ENCODE measurements at places on chromosomes 5 and 9.

DNA sequence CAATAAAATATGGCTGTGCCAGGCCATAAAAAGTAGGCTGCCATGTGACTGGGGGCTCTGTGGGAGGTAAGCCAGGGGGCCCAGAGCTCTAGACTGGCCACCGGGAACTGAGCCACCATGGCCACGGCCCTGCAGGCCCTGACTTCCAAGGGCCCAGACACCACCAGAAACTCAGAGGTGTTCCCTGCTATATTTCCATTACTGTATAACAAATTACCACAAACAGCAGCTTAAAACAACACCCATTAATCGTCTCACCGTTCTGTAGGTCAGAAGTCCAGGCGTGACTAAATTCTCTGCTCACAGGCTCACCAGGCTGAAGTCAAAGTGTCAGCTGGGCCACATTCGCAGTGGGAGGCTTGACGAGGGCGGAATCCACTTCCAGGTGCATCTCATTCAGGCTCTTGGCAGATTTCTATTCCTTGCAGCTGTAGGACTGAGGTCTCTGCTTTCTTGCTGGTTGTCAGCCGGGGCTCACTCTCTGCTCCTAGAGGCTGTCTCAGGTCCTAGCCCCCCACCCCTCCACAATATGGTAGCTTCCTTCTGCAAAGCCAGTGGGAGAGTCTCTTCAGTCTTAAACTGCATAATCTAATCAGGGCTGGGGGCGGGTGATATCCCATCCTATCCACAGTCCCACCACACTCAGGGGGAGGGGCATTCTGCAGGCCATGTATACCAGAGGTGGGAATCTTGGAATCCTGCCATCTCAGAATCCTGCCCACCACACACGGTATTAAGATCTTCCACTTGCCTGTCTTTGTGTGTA, 125.4 kb downstream of the C5orf15 start:
- no peak for DNase-seq

- DNase-seq, result no peak
Measured at GRCh38 chr9:73170185-73170957, 18.7 kb downstream of the ANXA1 start.

DNA sequence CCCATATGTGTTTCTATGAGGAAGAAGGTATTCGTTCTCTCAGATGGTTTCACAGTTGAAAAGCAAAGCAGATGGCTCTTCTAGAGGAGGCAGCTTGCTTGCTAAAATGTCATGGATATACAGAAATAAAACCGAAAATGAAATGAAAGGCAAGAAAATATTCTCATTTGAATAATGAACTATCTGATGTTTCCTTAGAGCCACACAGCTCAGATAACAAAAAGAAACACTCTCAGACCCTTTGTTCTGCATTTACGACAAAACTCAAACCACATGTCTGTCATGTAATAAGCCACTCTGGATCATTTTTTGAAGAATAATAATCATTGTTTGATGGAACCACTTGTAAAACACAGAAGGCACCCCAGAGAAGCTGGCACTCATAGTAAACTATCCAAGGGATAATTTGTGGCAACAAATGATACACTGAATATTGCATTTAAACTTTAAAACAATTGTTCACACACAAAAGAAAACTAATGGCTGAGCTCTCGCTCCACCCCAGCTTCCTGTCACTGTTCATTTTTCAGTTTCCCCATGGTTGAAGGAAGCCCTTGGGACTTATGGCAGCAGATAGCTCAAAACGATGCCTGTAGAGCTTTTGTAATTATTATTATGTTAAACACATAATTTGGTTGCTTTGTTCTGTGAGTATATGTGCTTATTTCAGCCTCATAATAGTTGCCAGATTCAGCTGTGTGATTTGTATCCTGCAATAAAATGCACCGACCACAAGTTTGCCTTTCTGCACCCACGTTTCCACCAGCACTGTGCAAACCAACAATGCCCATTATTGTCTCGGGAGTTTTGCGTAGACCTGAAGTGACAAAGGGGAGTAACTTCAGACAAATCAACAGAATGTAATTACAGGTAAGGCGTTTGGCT, 256.0 kb downstream of the TMEM167A start:
- no peak for DNase-seq

- peak; percentile 2 for DNase-seq
Measured at GRCh38 chr9:10059044-10059443, 553.8 kb downstream of the PTPRD start.

- DNase-seq, result no peak
Measured at GRCh38 chr9:125638239-125639045, 68.6 kb downstream of the MAPKAP1 start.

GRCh38 chr5:92841604-92842155, 739.3 kb downstream of the NR2F1-AS1 start:
- DNase-seq, result no peak

DNA sequence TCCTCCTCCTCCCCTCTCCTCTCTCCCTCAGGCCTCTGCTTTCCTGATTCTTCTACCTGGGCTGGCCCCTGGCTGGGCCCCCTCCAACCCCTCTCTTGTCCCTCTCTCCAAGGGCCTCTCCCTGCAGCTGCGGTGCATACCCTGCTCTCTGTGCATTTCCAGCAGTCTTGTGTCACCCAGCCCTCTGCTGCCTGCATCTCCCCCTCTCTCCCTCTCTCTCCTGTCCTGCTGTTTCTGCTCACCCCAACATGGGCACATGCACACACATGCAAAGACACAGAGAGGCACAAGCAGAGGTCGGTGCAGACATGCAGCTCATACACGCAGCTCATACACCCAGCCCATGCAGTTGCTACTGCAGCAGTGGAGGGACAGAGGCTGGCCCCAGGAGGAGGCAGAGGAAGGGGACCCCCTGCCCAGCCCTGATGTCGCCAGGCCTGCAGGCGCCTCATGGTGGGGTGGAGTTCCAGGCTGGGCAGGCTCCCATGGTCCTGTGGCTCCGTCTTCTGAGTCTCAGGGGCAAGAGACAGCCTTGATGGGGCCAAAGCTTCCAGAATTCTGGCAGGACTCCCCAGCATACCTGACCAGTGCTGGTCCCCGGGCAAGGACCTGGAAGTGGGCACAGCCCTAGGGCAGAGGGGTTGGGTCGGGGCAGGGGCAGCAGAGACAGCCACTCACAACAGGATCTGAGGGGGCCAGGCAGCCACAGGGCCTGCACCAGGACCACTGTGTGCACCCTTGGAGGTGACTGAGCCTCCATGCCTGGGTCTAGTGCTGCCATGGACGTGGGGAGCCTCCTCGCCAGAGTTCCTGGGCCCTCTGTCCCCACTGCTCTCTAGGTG, 216.9 kb downstream of the C9orf50 start:
- no peak for DNase-seq

- DNase-seq, result no peak
Measured at GRCh38 chr5:14201325-14202045, 58.3 kb downstream of the TRIO start.

DNA sequence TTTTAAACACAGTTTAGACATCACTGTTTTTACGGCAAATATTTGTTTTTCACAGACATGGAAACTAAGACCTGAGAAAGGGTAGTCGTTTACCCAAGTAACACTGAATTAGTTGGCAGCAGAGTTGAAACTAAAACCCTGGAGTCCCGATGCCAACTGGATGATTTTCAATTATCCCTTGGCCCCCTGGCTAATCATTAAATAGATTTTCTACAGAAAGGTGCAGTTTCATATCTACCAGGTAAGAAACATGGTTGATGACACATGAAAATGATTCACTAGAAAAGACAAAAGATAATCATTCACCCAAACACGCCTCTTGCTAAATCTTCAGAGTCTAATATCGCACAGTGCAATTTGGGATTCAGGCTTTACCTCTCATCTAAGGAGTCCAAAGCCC, 136.9 kb downstream of the SEMA5A start:
- DNase-seq, result no peak

- no peak for DNase-seq
Measured at GRCh38 chr5:20369518-20369885, 381.5 kb upstream of the CDH18 start.

- DNase-seq, result no peak
Measured at GRCh38 chr5:178236679-178237078, 4.1 kb upstream of the PHYKPL start.

DNA sequence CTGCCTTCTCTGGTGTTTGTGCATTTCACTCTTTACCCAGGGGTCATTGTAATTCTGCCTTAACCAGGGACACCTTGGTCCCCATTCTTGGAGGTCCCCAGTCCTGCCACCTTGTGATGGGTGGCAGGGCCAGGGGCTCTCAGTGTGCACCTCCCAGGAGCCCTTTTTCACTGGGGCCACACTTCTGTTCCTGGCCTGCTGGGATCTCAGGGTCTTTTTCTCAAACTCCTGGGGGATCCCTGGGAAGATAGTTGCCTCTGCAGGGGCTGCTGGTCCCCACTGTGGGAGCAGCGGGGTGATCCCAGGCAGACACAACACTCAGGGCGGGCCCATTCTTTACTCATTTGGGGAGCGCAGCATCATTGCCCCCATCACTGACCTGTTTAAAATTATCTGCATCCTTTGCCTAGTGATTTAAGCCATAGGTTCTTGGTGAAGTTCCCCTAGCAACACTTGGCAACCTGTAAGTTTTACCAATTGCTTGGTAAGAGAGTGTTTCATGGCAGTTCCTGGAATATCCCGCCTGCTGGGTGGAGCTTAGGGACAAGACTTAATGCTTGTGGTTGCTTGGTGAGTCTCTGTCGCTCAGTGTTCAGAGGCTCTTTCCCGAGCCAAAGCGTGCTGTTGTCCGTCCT, 15.7 kb downstream of the PHF2 start:
- DNase-seq, result no peak

DNA sequence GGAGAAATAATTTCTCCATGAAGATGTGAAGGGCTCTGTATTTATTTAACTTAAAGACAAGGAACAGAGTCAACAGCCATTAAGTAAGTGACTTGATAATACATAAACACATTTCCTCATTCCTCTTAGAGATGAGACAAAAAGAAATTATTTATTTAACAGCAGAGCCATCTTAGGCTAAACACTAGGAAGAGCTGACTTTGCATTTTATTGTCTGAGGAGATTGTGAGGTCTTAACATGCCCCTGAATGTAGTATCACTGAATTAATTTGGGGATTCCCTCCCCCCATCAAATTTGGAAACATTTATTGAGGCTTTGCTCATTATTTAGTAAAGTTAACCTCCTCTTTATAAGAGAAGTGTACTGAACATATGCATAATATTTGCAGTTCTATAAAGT, 35.2 kb downstream of the TAS2R1 start:
- DNase-seq, result no peak

GRCh38 chr9:7567687-7568086, 231.9 kb downstream of the DMAC1 start:
- no peak for DNase-seq

DNA sequence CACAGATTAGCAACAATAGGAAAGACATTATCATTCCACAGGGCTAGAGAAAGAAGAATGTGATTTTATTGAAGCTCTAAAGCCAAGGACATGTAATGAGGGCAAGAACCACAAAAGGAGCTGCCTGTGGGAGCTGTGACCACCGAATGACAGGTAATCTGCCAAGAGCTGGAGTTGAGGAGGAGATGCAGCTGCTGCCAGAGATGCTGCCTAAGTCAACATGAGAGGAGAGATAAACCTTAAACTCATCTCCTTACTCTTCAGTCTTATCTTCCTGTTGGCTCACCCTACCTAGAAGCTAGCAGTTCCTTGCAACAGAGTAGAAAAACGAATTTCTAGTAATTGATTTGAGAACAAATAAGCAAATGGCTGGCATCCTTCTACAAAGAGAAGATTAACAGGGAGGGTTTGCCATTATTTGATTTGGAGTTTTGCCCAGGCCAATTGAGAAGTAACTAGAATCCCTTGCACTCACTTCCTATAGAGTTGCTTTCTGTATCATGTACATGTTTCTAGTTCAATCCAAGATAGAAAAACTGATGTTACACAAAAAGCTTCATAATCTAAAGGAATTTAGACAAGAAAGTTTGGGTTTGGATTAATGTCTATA, 539.2 kb downstream of the TLE1 start:
- no peak for DNase-seq

GRCh38 chr5:156378159-156378558, 51.2 kb downstream of the SGCD start:
- no peak for DNase-seq

- no peak for DNase-seq
Measured at GRCh38 chr5:41871852-41872251, 1.6 kb upstream of the OXCT1 start.

- no peak for DNase-seq
Measured at GRCh38 chr9:78807286-78807685, 510.4 kb downstream of the PSAT1 start.

- no peak for DNase-seq
Measured at GRCh38 chr5:137072361-137073115, 426.6 kb downstream of the SPOCK1 start.

DNA sequence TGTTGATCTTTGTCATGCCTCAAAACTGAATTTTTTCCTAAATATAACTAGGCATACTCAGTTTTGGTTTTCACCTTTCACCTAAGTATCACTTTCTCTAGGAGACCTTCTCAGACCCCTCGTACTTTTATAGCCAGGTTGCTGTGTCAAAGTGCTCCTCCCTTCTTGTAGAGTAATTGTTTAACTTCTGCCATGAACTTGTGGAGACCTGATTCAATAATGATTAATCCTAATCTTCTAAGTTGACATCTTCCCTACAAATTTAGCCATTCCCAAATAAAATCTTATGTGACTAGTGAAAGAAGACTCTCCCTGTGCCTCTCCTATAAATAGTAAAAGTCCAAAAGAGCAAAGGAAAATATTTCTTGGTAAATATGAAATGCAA, 159.8 kb downstream of the SPATA31D1 start:
- no peak for DNase-seq

DNA sequence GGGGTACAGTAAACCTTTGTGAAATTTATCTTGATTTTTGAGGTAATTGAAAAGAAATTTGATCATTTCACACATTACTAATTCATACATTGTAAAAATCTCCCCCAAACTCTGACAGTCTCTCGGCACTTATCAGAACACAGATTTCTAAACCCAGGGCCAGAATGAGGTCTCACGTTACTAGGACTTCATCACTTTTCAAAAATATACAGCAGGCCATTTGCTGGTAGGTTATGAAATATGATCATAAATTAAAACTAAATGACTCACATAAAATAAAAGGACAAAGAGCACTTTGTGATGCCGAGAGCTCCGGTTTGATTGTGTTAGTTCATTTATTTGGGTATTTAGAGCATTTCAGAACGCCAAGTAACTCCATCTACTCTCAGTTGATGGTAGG, 17.0 kb downstream of the MSX2 start:
- DNase-seq, result no peak

All from HFF-Myc (cell line).